Endothelial cell of umbilical vein (primary cell): ENCODE measurements at places on chromosomes 2 and 18. TPM values are rescaled to one million over a fixed set of nuclear protein-coding genes. Genes with fewer than 3 reads are reported as not detected.

The PID1 gene
- not detected in 2 replicates for total RNA-seq

DNA sequence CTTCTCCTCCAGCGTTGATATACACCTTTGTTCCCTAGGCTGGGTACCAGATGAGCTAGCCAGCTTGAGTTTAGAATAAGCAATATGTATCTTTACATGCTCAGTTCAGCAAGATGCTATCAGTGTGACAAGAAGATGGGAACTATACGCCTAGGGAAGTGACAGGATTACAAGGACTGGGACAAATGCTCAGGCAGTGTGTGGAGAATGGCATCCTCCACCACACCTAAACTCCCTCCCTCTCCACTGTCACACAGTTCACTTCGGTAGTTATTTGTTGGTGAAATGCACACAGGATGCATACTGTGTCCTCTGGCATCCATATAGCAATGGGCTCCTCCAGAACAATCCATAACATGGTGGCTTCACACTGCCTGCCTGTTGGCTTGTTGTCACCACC, 7.7 kb downstream of the STAT1 start:
- DNase-seq, result no peak

DNA sequence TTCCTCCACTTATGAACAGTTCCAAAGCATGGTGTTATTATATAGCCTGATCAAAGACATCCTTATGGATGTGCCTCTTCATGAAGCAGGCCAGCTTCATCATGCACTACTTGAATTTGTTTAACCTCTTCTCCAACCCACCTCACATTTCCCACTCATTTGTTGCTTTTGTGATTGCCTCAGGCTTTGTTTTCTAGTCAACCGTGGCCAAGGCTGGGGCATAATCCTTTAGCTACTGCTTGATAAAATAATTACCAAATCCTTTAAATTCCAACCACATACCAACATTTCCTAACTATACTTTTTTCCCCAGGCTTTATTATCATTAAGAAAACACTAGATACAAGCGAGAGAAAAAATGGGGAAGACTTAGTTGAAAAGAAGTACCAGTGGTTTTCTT, 39.6 kb upstream of the SCN1A start:
- no peak for DNase-seq

- DNase-seq, result no peak
Observed at GRCh38 chr2:238407566-238407965, 19.2 kb upstream of the ASB1 start.

- no peak for DNase-seq
Observed at GRCh38 chr2:239509373-239510143, 108.7 kb upstream of the HDAC4 start.

DNA sequence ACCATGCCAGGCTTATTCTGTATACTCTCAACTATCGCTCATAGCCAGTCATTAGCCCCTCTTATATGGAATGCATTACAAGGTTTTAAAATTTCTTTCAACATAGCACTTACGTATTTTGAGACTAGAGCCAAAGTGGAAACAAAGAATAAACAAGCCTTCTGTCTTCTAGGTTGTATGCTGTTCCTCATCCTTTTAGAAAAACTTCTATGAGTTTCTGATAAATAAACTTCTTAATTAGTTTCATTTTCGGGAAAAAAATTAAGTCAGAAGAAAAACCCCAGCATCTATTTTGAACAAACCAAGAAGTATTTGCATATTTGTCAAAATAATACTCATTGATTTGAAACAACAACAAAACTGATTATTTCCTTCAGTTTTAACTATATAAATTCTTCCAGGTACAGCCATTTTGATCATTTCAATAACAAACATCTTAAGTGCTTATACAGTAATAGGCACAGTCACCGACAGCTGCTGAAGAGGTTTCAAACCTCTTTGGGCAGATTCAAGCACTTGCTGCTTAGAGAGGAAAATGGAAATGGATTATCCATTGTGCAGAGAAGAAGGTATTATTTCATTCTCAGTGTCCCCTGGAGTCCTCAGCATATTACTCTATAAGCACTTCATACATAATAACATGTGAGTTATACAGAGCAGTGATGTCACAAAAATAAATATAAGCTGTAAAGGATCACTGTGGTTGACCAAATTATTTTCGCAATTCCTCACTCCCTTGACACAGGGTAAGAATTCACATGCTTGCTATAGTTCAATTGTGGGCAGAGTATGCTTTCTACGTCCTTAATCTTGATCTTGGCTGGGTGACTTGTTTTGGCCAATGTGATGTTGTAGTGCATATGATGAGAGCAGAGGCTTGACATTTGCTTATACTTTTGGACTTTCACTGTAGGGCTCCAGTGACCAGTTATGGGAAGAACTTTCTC, 833.8 kb downstream of the TRIB2 start:
- DNase-seq, result no peak

The PPP1R7 gene
- 60.8 and 68.2 TPM in 2 replicates for total RNA-seq

The C2orf92 gene
- total RNA-seq, result 4.2 and 7.9 TPM in 2 replicates

DNA sequence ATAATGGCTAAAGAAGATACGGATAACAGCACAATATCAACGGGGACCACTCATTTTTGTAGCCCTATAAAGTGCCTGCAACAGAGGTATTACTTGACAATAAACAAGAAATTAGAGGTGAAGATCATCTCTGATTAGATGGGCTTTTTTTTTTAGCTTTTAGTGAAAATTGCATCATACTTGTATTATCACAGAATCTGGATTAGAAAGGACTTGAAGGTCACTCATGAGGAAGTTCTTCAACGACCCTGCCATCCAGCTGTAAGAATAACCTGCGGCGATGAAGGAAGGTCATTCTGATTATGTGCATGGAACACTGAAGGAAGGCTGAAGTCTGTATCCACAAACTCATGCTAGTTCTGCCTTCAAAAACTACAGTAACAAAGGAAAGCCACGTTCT, 40.5 kb downstream of the THOC1 start:
- no peak for DNase-seq

GRCh38 chr2:152421521-152422370, 86.8 kb downstream of the FMNL2 start:
- peak; percentile 94 for DNase-seq

- no peak for DNase-seq
Observed at GRCh38 chr18:68757126-68757525, 40.8 kb upstream of the CCDC102B start.

DNA sequence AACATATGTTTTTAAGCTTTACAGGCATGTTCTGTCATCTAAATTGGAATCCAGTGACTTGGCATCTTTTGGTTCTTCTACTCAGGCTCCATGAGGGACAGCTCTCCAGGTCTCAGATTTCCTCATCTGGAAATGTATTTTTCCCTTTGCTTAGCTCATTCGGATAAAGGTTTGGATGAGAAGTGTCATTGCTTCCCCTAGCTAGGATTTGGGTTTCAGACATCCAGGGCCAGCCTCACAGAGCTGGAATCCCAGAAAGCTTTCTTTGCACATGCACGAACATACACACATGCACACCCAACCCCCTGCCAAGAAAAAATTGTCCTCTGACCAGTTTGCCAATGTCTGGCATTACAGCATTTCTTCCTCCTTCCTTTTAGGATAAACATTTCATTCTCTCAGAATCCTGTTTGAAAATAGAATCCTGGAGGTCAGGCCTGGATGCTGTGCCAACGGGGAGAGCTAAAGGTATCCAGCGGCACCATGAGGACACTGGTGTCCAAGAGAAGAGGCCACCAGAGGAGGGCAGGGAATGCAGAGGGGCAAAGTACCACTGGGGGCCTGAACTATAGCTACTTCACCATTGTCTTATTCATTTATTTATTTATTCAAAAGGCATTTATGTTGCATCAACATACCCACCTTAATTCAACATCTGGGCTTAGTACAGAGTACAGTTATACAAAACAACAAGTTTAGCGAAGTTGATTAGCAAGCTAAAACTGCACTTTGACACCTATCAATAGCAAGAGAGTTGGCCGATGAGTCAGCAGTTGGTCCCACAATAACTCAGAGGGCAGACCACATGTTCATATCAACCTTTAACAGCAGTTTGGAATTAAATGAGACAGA, 97.9 kb upstream of the ATL2 start:
- DNase-seq, result no peak

The CNRIP1 gene
- total RNA-seq, result 73.8 and 74.6 TPM in 2 replicates

DNA sequence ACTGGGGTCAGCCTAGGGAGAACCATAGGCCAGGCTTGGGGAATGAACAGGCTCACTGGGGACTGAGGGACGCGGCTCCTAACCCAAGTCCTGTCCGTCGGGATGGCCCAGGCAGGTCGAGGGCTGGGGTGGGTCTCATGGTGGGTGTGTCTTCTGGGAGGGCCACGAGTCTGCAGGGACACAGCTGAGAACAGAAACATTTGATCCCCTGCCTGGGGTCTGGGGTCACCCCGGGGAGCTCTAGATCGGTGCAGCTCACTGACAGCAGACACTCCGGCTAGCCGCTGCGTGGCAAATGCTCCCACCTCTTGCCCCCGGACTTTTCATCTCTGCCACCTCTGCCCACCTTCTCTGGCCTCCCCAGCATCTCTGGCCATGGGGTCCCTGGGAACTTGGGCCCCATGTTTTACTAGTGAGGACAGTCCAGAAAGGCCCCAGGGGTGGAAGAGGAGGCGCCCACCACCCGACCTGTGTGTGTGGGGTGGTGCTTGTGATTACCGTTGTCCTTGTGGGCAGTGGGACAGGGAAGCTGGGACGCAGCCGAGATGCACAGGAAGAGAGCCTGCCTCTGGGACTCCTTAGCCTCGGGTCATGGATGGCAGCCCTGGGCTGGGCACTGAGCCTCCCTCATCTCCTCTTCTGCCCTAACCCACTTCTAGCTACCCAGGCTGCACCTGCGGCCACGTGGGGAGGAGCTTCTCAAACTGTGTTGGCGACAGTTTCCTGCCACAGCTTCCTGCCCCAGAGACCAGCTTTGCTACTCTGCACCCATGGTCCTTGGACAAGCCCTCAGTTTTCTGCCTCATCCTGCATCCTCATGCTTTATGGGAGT, 4.9 kb downstream of the ZAP70 start:
- no peak for DNase-seq

The ARHGAP15 gene
- not detected in 2 replicates for total RNA-seq

- DNase-seq, result no peak
Observed at GRCh38 chr2:86258106-86258505, 58.8 kb downstream of the MRPL35 start.

The TBC1D8 gene
- total RNA-seq, result 30.6 and 32.1 TPM in 2 replicates

The SERPINB4 gene
- not detected in 2 replicates for total RNA-seq

The DCDC2C gene
- total RNA-seq, result not detected in 2 replicates

The LDLRAD4 gene
- 6.5 and 7.2 TPM in 2 replicates for total RNA-seq

DNA sequence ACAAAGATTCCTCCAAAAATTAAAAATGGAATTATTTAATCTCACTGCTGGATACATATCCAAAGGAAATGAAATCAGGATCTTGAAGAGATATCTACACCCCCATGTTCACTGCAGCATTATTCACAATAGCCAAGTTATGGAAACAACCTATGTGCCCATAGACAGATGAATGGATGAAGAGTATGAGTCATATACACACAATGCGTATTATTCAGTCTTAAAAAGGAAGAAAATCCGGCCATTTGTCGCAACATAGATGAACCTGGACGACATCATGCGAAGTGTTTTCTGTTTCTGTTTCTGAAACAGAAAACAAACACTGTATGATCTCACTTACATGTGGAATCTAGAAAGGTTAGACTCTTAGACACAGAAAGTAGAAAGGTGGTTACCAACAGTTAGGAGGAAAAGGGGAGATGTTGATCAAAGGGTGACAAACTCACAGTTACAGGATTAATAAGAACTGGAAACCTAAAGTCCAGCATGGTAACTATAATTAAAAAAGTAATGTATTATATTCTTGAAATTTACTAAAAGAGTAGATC, 87.8 kb upstream of the ERBB4 start:
- DNase-seq, result no peak

DNA sequence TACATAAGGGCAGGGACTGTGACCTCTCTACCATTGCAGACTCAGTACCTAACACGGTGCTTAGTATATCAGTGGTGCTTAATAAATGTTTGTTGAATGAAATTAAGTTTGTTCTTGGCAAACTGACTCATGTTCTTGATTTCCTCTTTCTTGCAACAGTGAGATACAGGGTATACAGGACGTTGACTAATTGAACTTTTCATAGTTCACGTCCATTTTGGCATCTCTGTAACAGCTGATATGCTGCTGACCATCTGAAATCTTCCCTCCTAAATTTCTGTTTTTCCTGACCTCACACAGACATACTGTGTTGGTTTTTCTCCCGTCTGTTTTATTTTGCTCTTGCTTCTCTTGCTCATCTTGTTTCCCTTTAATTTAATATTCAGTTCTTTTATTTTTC, 44.2 kb downstream of the LHCGR start:
- peak; percentile 76 for DNase-seq

The TLX2 gene
- not detected in 2 replicates for total RNA-seq

GRCh38 chr18:7207366-7207915, 23.4 kb upstream of the LRRC30 start:
- no peak for DNase-seq

The FAM98A gene
- total RNA-seq, result 85.9 and 97.1 TPM in 2 replicates

GRCh38 chr18:59468821-59469220, 109.8 kb upstream of the LMAN1 start:
- no peak for DNase-seq

- no peak for DNase-seq
Observed at GRCh38 chr2:182220335-182220734, 206.5 kb downstream of the PDE1A start.

GRCh38 chr2:99957332-99958133, 184.9 kb downstream of the AFF3 start:
- no peak for DNase-seq

The GNAL gene
- total RNA-seq, result 0.65 and 0.73 TPM in 2 replicates

- no peak for DNase-seq
Observed at GRCh38 chr2:60966507-60967405, 50.8 kb upstream of the PEX13 start.

- DNase-seq, result peak; percentile 33
Observed at GRCh38 chr2:168350380-168350779, 103.0 kb upstream of the STK39 start.

DNA sequence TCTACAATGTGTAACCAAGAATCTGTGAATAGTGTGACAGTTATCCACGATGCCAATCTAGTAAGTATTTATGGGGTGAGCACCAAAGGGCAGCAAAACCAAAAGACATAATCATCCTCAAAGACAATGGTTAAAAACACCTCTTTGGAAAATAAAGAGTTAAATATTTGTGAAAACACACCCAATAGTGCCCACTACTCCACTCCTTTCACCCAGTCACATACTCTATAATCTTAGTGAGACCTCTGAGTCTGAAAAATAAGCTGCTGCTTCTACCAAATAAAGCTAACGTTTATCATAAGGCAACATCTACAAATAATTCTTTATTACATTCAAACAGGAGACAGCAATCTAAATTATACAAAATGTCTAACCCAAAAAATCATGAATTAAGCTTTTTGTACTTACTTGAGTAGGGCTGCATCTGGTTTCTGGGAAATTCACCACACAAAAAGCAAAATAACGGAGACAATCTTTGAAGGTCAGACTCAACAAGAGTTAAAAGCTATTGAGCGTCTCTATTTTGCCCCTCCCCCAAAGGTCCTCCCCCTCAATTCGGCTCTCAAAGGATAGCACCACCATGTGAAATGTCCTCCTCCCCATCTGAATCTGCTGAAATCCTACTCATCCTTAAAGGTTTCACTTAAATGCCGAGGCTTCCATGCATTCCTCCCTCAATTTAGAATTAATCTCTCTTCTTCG, 2.0 kb downstream of the RAPH1 start:
- peak; percentile 39 for DNase-seq

The MAP2 gene
- total RNA-seq, result 46.1 and 61.2 TPM in 2 replicates
